Activated naive CD8-positive, alpha-beta T cell treated with anti-CD3 and anti-CD28 coated beads, Interleukin-2, amount 10 ng/mL, durations not matched to agents 7 days and 5 days (primary cell): ENCODE measurements at places on chromosomes 4 and X.

GRCh38 chrX:96538104-96538725, 146.4 kb upstream of the DIAPH2 start:
- no peak for DNase-seq

DNA sequence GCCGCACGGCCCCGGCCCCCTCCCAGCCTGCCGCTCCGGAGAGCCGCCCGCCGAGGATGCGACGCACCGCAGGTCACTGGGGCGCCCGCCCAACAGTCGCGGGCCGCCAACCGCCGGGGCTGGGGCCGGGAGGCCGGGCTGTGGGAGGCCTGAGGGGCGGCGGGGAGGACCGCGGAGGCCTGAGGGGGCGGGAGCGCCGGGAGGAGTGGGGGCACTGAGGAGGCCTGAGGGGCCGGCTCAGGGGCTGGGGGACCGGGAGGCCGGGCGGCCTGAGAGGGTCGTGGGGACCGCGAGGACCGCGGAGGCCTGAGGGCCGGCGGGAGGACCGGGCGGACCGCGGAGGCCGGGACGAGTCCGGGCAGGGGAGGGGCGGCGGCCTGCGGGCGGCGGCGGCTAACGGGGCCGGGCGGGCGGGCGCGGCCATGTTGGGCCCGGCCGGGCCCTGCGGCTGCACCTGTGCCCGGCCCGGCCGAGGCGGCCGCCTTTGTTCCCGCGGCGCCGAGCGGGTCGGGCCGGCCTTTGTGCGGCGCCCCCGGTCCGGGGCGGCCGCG, 353 bp downstream of the NSD2 start:
- peak; percentile 74 for DNase-seq

- no peak for DNase-seq
Observed at GRCh38 chrX:150610043-150610442, 41.6 kb downstream of the MTM1 start.

DNA sequence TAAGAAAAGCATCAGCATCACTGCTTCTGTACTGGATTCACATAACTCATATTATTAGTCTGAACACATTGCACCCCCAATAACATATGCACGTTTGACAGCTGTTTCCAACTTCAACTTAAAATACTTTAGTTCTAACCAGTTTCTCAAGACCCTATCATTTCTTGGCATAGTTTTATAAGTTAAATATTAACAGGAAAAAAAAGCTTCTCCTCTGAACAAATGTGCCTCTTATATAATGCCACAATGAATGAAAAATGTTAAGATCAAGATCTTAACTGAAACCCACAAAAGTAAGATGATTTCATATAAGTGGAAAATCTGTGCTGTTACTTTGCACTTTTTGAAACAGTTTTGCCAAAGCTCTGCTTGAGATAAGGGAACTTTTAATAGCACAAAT, 652.8 kb upstream of the FAM241A start:
- no peak for DNase-seq

DNA sequence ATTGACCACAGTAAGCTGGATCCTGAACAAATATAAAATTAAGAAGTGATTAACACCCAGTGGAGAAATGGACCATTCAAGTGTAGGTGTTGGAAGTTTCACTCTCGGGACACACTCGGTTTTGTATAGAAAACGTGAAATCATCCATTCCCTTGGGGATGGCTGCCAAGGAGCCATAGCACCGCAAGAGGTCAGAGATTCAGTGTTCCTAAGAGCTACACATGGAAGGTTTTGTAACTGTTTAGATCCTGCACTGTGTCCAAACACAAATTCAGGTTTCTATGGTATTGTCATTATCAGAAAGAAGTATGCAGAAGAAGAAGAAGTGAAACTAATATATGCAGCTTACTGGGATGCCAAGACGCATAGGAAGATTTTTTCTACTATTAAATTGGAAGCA, 281.0 kb downstream of the LDB2 start:
- no peak for DNase-seq

- no peak for DNase-seq
Observed at GRCh38 chrX:135275973-135276372, 24.1 kb downstream of the ETDA start.

GRCh38 chr4:112214390-112215264, 17.0 kb upstream of the AP1AR start:
- no peak for DNase-seq

DNA sequence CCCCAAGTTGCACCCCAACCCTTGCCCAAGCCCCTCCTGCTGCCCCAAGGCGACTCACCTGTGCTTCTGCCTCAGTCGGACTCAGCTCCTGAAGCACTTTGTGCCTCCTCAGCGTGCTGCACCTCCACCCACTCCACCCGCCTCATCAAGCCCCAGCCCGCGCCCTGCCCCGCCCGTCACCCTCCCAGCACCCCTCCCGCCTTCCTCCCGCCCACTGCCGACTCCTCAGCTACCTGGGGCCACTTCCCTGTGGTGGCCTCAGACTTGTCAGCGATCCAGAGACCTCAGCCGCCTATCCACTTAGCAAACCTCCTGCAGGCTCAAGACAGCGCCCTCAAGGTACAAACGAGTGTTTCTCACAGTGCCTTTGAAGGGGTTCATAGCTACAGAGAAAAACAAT, 19.6 kb upstream of the IQCM start:
- DNase-seq, result no peak

- no peak for DNase-seq
Observed at GRCh38 chr4:54449999-54450398, 207.8 kb upstream of the KIT start.

DNA sequence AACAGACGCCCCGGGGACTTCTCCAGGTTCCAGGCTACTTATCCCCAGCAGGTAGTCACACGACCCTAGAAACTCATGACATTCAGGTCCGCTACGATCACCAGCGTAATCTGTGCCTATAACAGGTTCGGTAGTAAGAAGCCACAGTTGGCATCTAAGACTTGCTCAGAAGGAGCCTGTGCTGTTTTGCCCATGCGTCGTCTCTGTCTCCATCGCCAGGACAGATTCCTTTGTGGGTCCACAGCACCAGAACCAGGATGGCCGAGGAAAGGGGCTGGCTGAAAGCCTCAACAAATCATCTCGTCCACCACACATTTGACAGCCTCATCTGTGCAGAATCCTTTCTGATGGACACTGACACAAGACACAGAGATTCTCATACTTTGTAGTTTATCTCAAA, 319.5 kb upstream of the AGA start:
- DNase-seq, result no peak

GRCh38 chrX:12973561-12974304, 1.2 kb upstream of the TMSB4X start:
- peak; percentile 59 for DNase-seq

- DNase-seq, result no peak
Observed at GRCh38 chrX:16124201-16124600, 836 bp downstream of the GRPR start.

GRCh38 chr4:70927502-70928137, 25.5 kb downstream of the MOB1B start:
- peak; percentile 36 for DNase-seq

DNA sequence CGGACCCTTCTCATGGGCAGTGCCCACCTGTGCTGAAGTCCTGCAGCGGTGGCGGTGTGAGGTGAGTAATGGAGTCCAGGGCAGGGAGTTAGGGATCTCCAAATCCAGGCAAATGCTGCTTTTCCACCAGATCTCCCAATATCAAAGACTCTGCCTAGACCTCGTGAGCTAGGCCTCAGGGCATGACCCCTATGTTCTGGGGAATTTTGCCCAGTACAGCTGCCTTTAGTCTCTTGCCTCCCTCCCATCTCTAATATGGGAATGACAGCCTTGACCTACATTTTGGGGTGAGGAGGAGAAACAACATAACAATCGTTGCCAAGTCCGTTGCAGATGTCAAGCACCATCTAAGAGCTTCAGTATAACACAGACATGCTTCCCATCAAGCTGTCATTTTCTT, 7.3 kb downstream of the PAK3 start:
- no peak for DNase-seq

DNA sequence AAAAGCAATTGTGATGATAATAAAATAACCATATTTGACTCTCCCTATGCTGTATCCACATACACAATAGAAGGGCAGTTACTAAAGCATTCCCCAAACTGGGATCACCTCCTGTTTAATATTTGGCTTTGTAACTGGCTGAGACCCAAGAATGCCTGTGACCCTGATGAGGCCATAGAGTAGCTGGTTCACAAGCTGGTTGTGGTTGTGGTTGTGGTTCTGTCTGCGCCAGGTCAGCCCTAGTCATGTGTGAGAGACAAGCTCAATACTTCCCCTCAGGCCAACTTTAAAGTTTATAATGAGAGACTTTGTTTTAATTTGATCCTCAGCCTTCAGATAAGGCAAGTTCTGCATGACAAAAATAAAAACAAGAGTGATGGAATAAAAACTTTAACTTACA, 209.9 kb downstream of the PARM1 start:
- no peak for DNase-seq

GRCh38 chr4:54094451-54094850, 5.5 kb upstream of the GSX2 start:
- no peak for DNase-seq

- no peak for DNase-seq
Observed at GRCh38 chrX:93120805-93121204, 552.6 kb downstream of the NAP1L3 start.

DNA sequence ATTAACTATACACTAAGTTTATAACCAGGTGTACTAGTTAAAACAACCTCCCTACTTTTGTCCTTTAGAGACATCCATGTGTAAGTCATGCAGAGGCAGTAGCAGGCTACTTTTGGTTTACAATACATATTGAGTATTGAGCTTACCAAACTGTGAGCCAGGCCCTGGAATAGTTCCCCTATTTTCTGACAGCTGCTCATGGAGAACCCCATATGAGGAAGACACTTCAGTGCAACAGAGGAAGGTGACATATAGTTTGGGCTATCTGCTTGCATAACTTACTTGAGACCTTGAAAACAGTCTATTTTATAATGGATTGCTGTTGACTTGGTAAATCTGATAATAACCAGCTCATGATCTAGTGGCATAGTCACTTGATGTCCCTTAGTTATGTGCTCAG, 190.5 kb downstream of the SH3BGRL start:
- no peak for DNase-seq

DNA sequence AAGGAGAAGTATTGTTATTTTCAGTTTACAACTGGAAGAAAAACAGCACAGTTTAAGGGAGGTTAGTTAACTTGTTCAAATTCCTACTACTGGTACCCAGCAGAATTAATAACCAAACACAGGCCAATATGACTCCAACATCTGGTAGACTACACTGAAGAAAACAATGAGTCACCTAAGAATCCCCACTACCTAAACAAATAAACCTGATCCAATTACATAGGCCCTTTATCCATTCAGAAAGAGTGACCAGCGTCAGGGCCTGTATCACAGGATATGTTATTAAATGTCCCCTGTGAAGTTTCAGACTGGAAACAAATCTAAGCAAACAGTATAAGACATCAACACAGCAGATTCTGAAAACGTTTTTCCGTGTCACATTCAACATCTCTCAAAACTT, 492.5 kb upstream of the INTU start:
- no peak for DNase-seq

GRCh38 chr4:13364172-13364571, 120.0 kb downstream of the RAB28 start:
- DNase-seq, result no peak

- no peak for DNase-seq
Observed at GRCh38 chrX:140065961-140066662, 100.8 kb upstream of the CXorf66 start.

- DNase-seq, result no peak
Observed at GRCh38 chr4:175054980-175055379, 136.8 kb downstream of the ADAM29 start.

DNA sequence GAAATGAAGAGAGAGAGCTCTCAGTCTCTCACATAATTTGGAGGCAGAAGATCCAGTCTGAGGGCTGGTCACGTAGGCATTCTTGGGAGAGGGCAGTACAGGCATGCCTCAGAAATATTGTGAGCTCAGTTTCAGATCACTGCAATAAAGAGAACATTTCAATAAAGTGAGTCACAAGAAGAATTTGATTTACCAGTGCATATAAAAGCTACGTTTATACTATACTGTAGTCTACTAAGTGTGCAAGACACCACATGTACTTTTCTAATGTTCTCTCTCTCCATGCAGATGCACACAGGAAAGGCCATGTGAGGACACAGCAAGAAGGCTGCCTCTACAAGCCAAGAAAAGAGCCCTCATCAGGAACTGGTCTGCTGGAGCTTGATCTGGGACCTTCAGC, 583.5 kb upstream of the FAT1 start:
- no peak for DNase-seq

DNA sequence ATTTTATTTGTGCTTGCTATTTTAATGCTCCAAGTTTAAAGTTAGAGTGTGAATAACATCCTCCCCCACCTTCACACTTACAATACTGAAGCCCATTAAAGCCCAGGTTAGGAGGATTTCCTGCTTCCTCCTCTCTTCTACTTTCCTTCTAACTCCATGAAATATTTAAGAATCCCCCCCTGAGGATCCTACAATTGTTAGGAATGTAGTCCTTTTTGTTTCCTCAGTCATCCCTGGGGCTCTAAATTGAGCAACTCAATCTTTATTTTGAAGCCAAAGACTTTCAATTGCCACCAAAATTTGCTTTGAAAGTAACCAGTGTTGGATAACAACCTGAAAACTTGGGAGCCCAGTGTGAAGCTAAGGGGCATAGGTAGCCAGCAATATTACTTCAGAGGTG, 276.9 kb downstream of the FAM47A start:
- no peak for DNase-seq

DNA sequence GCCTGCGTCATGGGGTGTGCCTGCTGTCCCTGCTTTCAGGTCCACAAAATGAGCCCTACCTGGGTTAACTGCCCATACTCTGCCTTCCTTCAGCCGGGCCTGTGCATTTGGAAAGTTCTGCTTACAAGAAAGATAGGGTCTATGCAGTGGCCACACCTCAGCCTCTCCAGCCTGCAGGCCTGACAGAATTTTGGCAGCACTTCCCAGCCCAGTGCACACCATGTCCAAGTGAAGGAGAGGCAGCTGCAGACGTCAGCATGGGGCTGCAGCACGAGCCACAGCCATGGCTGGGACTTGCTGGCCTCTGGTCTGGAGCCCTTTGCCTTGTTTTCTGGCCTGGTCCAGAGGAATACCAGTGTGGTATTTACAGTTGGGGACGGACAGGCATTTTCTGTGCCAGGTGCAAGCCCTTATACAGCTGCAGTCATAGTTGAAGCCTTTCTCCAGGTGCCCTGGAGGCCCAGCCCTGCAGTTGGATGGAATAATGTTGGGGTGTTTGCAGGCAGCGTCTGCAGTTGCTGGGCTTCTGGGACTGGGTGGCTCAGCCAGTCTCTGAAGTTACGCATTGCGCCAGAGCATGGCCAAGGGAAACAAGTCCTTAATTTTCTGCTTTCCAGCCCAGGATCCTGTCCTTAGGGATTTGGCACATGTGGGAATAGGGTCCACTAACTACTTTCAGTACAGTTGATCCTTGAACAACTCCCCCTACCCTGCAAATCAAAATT, 26.2 kb downstream of the JADE1 start:
- DNase-seq, result no peak

- no peak for DNase-seq
Observed at GRCh38 chr4:41154814-41155177, 59.5 kb downstream of the APBB2 start.

- DNase-seq, result no peak
Observed at GRCh38 chrX:132664273-132664672, 175.4 kb upstream of the MBNL3 start.

DNA sequence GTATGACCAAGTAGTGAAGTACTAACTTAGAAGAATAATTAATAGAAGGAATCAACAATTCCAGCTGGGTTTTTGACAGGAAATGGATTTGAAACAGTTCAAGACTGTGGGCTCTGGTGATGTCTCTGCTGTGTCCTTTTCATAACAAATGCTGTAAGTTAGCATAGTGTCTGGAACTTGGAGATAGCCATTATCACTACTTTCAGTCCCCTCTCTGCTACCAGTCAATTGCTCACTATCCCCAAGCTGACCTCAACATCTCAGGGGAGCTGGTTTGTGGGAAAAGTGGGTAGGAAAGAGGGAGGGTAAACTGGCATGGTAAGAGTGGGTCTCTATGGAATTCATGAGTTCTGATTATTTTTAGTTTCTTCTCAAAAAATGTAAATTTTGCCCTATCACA, 231.4 kb upstream of the MID1 start:
- no peak for DNase-seq
